ENCODE measurements at places on chromosomes 5 and 9.
A peak's percentile ranks its signal among the peaks of the same experiment; 100 is the strongest.

DNA sequence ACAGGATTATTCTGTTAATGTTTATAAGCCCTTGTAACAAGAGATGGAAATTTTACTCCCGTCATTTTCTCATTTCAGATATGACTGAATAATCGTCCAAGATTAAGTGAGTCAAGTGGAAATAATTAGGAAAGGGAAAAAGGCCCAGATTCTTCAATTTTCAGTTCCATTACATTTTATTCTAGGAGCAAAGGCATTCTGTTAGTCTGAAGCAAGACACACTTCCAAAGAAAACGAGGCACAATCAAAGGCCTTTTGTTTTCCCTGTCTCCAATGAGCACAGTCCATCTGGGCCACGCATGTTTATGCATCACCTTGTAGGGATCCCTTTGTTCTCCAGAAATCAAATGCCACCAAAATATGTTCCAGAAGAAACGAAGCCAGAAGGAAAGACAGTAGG is 382.9 kb upstream of the RFX3 start:
- no peak for DNase-seq

DNA sequence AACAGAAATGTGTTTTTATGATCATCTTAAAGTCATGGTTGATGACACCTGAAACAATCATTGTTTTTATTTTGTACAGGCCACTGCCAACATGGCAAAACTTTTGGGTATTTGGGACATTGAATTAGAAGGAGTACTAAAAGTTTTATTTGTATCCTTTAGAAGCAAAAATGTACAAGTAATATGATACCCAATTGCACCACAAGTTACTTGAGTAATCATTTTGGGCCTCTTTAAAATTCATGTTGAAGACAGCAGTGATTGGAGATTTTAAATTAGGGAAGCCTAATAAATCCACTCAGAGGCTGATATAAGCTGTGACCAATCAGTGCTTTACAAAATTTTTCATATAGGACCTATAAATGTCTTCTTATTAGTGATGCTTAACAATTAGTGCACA is 212.9 kb downstream of the MARCHF11 start:
- no peak for DNase-seq

DNA sequence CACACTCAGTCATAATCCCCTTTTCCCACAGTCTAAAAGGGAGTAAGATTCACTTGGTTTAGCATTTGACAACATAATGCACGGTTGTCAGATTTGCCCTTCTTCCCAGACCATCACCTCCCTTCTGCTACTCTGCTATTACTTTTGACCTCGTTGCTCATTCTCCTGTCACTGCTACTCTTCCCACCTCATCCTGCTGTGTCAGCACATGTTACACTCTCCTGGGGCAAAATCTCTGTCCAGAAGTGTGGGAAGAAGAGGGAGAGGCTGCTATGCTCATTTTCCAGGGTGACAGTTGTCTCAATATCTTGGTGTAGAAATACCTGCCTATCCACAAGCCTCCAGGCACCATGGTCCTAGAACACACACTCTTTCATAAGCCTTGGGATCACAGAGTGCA is 449.9 kb upstream of the PIK3R1 start:
- no peak for DNase-seq

GRCh38 chr5:169303119-169303515 is 2.2 kb upstream of the SLIT3 start:
- DNase-seq: no peak

- no peak for DNase-seq
These were observed 8.1 kb upstream of the PRR7 start for GRCh38 chr5:177438468-177438867.

DNA sequence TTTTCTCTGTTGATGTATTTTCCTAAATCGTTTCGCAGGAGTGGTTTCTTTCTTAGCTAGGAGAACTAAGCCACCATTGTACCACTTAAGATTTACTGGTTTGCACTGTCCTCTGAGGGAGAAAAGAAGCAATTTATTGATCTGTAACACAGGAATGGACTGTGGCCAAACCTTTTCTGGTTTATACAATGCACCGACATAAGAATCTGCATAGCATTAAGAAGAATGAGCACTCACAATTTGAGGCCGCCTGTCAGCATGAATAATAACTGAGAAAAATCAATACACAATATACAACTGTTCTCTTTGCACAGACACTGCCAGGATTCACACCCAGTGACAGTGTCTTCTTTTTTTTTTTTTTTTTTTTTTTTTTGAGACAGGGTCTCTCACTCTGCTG is 168.6 kb upstream of the DMRT1 start:
- DNase-seq: no peak

DNA sequence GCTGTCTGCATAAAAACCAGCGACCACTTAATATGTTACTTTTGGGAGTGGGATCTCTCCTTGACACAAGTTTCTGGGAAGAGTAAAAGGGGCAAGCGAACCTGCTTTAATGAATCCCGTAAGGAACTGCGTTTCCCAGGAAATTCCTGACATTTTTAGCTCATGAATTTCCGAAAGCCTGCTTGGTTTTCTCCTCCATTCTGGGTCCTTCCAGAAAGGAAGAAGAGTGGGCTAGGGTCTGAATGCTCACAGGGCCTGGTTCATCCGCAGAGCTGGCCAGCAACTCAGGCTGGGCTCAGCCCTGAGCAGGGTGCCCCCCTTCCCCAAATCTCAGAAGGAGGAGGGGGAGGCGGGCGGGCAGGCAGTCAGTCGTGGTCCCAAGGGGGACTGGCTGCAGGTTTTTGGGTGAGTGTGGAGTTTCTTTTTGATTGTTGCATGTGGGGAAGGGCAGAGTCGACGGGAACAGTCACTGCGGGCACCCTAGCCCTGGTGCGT is 1.2 kb upstream of the PURA start:
- DNase-seq: no peak

- DNase-seq: no peak
These were observed 764 bp downstream of the CAMLG start for GRCh38 chr5:134738963-134739661.

- DNase-seq: no peak
These were observed 79.3 kb upstream of the ZNF618 start for GRCh38 chr9:113796646-113797426.

DNA sequence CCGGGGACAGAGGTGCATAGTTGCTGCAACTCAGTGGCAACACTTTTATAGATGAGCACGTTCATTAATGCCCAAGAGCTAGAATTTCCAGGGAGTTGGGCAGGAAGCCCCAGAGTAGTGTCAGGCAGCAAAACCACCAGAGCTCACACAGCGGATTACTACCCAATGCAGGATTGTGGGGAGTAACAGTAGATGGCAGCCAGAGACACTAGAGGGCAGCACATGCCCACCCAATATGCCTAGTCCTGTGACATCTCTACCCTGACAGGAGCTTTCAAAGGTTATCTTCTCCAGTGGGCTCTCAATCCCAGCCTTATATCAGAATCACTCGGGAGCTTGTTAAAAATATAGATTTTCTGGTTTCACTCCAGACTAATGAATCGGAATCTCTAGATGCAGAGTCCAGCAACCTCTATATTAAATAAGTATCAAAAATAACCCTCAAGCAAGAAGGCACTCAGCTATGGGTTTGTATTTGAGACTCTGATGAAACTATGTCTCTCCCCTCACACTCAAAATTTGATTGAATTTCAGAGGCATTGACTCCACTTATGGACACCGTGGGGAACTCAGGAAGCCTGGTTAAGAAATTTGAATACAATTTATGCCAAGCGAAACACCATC is 58.4 kb upstream of the PHF24 start:
- DNase-seq: peak; percentile 78

GRCh38 chr5:71976449-71976848 is 130.8 kb upstream of the MAP1B start:
- DNase-seq: no peak

GRCh38 chr5:155082401-155082800 is 68.8 kb downstream of the KIF4B start:
- DNase-seq: no peak

GRCh38 chr9:2032234-2032633 is 17.1 kb downstream of the SMARCA2 start:
- DNase-seq: no peak

GRCh38 chr5:122351416-122352157 is 39.5 kb downstream of the SNCAIP start:
- no peak for DNase-seq

- no peak for DNase-seq
These were observed 541 bp upstream of the TBCA start for GRCh38 chr5:77776554-77777206.

DNA sequence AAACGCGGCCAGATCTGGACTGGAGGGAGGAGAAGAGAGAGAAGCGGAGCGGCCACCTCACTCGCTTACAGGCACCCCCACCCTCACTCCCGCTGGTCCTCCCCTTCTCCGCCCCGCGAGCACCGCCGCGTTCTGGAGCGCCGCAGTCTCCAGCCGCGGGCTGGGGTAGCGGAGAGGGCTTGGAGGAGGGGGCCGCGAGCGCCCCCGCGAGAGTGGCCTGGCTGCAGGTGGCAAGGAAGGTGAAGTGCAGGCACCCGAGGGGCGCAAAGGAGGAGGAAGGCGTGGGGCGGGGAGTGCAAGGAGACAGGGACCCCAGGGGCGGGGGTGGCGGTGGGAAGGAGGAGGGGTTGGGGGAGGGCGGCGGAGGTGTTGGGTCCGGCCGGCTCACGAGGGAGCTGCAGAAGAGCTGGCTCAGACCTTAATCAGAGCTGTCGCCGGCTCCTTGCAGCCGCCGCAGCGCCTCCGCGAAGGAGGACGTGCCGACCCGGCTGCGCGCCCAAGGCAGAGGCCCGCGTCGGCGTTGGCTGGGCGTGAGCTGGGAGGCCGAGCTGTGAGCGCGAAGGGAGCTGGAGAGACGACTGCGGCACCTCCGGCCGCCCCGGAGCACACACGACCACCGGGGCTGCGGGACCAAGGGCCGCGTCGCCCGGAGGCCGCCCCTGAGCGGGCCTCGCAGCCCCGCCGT is at the start of gene DMRT3:
TSS of gene DMRT3 (plus strand) at position 398 of the 685 bp plus-strand sequence. CDS start 347 bp downstream, outside the sequence.
- DNase-seq: no peak

GRCh38 chr5:14250084-14250695 is 107.0 kb downstream of the TRIO start:
- no peak for DNase-seq

DNA sequence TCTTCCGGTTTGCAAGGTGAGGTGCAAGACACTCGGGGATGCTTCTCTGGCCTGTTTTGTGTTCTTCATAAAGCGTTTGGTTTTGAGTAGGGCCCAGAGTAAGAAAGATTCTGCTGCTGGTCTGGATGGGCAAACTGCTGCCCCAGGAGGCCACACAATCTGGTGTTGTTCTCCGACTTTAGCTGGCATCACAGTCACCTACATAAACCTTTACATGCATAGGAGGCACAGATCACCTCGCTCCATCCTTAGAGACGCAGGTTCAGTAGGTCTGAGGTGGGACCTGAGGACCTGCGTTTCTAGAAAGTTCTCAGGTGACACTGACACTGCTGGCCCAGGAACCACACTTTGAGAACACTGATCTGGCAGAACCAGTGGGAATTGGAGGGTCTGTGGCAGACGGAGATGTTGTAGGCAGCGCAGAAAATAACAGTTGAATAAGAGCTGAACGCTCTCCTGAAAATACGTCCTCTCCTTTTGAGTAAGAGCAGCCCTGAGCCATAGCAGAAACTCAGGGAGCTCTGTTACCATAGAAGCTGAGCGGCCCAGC is 3.9 kb upstream of the SLC6A3 start:
- no peak for DNase-seq

DNA sequence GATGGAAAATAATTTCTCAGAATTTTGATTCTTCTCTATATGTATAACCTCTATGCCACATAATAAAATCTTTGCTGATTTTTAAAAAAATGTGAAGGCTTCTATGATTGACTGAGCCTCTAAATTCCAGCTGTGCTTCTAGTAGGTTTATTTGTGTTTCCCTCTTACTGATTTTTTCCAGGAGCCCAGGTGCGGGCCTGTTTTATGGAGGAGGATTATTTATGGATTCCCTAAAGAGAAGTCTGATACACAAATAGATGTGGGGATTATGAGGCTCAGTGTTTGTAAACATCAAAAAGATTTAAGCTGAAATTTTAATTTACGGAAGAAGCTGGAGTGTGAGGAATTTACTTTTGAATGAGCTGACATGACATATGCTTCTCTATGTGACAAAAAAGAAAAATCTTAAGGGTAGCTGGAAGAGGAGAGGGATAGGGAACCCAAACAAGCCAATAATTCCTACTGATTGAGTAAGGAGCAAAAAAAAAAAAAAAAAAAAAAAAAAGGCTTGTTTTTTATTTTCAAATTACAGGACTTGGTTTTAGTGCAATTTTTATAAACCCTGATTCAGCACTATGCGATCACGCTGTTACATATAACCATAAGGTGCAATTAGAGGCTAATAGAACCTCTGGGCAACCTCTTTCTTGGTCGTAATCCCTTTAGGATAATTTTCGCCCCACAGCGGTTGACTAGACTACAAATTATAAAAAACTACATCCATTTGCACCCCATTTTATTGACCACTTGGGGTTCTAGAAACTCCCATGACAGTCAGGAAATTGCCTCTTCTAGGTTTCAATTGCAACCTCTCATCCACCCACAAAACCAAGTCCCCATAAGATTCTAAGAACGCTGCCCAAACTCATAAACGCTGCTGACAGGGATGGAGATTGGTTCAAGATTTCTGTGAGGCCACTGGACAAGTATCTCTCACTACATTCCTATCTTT is 44.4 kb upstream of the RAI14 start:
- no peak for DNase-seq

DNA sequence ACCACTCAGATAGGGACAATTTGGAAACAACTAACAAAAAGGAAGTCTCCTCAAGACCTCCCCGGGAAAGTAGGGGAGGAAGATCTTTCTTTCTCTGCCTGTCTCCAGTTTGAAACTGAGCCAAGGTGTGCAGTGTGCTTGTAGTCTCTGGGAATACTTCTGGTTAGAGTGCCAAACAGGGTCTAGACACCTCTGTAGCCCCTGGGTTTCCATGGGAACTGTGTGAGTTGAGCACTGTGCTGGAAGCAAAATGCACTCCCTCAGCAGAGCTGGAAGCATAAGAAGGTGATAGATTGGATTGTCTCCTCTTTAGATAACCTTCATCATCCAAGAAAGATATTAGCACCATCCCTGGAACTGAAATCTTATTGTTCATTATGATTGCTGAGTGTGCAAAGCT is 129.2 kb upstream of the TNPO1 start:
- no peak for DNase-seq

DNA sequence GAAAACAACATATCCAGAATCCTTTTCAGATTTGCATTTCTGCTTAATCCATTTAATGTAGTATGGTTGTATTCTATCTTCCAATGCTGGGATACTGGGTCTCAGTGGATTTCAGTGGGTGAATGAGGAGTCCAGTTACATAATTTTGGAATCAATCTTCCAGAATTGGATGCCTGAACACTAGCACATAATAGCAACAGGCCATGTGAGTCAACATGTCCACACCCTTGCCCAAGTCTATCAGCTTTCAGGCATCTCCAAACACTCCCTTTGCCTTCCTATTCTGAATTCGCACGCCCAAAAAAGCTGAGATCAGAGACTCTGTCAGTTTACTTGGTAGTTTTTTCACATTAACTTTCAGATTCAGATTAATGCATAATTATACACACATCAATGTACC is 202.6 kb downstream of the TSSK1B start:
- no peak for DNase-seq

GRCh38 chr5:112923148-112923917 is 1.3 kb upstream of the REEP5 start:
- DNase-seq: no peak

GRCh38 chr5:36734422-36734821 is 128.0 kb downstream of the SLC1A3 start:
- no peak for DNase-seq

GRCh38 chr5:169609716-169610115 is 26.1 kb downstream of the SPDL1 start:
- DNase-seq: no peak

GRCh38 chr5:87399720-87400119 is 13.0 kb downstream of the CCNH start:
- no peak for DNase-seq

GRCh38 chr9:133609311-133610098 is at the start of gene FAM163B:
TSS of gene FAM163B (minus strand) at chr9:133609389. CDS start at chr9:133580223, 29,166 bp downstream.
- DNase-seq: peak; percentile 18

All from stimulated activated CD4-positive, alpha-beta T cell treated with anti-CD3 and anti-CD28 coated beads, Interleukin-12 subunit alpha, Interleukin-12 subunit beta, amount 100 ng/mL, for 48 hours (primary cell).